ENCODE measurements at places on chromosomes 7 and 10.

DNA sequence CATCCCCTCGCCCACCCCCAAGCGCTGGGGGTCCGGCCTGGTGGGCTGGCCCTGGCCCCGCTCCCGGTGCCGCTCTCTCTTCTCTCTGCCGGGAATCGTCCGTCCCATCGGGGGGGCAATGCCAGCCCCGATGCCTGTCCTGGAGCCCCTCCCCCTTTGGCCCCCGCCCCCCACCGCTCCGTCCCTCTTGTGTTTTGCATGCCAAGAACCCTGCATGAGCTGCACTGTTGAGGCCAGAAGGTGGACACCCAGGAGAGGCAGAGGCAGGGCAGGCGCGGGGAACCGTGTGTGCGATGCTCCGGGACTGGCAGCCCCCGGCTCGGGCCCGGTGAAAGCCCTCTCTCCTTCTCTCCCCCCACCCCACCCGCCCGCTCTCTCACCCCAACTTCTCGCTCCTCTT lies 22.1 kb upstream of the HSPB1 start:
- DNase-seq: no peak

DNA sequence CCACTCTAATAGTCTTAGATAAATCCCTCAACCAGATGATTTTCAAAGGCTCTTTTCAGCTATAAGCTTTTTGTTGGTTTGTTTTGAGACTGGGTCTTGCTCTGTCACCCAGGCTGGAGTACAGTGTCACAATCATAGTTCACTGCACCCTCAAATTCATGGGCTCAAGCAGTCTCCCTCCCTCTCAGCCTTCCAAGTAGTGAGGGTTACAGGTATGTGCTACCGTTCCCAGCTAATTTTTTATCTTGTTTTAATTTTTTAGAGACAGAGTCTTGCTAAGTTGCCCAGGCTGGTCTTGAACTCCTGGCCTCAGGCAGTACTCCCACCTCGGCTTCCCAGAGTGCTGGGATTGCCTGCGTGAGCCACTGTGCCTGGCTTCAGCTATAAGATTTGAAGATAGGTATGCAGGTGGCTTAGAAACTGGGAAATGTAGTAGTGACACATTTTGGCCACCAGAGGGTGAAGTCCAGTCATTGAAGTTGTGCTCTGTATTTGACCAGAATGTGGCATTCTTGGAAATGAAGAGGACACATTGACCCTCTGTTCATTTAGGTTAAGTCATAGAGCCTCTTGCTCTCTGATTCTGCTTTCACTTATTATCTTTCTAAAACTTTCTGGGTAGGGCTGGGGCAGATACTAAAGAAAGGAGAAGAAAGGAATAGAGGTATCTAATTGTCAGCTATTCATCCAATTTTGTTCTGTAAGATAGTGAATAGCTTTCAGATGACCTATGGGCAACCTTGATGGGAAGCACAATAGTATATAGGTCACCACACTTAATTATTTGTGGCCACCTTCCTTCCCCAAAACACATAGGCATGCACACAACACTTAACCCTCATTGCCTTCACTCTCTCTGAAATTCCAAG lies 36.0 kb downstream of the R3HCC1L start:
- no peak for DNase-seq

GRCh38 chr10:7445474-7446185 lies 34.8 kb upstream of the SFMBT2 start:
- no peak for DNase-seq

DNA sequence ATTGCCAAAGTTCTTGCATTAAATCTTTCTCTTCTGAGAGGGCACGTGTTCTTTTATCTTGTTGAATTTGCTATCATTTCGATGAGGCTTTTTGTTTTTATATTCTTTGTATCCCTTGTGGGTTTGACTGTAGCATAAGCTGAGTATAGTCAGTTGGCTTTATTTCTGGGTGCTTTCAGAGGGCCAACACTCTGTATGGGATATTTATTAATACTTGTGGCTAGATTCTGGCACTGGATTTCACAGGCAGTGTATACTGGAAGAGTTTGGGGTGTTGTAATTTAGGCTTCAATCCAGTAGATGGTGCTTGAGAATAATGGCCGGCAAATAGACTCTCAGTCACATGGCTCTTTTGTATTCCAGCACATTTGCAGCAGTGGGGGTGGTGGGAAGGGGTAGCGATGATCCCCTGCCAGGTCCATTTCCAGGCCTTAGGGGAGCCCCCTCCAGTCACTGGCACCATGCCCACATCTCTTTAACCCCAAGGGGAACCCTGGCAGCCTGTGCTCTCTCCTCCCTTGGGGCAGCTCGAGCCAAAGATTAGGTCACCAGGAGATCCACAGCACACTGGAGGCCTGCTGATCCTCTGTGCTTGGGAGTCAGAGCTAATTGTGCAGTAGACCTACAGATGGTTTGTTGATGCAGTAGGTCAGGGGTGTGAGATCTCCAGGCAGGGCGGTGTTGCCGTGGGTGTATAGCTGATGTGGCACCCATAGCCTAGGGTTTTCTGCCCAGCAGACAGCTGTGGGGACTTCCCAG lies 81.8 kb downstream of the PTPN20 start:
- DNase-seq: no peak

- DNase-seq: no peak
These were observed 29.3 kb upstream of the SH3PXD2A start for GRCh38 chr10:103884681-103885139.

DNA sequence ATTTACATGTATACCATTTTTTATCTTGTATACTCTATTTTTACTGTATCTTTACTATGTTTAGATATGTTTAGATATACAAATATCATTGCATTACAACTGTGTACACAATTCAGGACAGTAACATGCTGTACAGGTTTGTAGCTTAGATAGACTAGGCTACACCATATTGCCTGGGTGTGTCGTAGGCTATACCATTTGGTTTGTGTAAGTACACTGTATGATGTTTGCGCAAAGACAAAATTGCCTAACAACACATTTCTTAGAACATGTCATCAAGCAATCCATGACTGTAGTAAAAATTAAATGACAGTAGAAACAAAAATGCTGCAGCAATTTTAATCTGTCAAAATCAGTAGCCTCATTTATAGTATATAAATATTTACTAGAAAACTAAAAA lies 812.2 kb downstream of the GRM8 start:
- no peak for DNase-seq

DNA sequence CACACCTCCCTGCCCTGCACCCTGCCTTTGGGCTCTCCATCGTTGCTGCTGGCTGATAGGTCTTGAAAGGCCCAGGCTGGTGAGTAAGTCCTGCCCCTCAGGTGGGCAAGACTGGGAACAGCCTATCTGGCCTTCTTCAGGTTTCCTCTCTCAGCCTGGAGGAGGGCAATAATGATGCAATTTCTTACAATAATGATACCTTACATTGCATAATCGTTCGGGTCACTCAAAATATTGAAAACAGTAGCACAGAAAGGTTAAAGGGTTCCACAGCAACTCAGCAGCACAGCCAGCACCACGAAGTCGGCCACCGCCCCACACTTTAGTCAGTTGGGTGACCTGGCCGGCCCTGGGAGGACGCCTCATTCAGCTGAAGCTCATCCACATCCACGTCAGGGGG lies 16.0 kb upstream of the FAM20C start:
- no peak for DNase-seq

GRCh38 chr10:97383159-97383558 lies 18.0 kb downstream of the RRP12 start:
- DNase-seq: no peak

DNA sequence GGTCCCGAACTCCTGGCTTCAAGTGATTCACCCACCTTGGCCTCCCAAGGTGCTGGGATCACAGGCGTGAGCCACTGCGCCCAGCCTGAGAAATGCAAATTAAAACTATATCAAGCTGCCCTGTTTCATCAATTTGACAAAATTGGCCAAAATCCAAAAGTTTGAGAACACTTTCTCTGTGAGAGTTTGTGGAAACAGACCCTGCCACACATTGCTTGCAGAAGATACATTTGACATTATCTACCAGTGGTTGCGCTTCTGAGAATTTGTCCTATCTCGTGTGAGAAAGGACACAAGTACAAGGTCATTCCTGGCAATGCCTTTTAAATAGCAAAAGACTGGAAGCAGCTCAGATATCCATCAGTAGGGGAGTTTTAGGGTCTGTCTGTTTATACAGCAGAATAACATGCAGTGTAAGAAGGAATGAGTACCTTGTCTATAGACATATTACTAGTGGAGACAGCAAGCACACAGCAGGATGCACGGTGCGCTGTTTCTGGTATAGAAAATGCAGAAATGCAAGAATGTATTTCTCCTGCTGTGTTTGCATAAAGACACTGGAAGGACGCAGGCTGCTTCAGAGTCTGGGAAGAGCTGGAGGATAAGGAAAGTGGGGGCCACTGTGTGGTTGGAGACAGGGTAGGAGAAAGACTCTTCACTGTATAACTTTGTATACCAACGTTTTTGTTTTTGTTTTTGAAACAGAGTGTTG lies 4.3 kb downstream of the LHPP start:
- no peak for DNase-seq

DNA sequence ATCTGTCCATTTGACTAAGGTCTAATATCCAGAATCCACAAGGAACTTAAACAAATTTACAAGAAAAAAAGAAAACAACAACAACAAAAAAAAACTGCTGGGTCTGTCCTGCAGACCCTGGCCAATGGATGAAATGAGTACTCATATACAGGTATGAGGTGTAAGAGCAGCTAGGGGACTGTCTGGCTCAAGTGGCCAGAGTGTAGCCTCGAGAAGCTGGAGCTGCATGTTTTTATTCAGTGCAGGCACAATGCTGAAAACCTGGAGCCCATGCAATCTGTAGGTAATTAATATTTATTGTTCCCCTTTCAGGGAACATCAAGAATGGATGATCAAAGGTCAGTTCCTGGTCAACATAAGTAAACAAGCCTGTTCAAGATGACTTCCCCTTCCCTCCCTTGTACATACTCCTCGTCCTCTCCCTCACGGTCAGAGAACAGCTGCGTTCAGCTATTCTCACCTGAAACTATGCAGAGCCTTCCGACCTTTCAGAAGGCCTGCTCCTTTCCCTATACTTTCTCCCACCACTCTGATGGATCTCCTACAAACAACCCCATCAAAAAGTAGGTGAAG lies 15.5 kb downstream of the CYP2C19 start:
- no peak for DNase-seq

- no peak for DNase-seq
These were observed 538.5 kb downstream of the HTR7 start for GRCh38 chr10:90319188-90319914.

DNA sequence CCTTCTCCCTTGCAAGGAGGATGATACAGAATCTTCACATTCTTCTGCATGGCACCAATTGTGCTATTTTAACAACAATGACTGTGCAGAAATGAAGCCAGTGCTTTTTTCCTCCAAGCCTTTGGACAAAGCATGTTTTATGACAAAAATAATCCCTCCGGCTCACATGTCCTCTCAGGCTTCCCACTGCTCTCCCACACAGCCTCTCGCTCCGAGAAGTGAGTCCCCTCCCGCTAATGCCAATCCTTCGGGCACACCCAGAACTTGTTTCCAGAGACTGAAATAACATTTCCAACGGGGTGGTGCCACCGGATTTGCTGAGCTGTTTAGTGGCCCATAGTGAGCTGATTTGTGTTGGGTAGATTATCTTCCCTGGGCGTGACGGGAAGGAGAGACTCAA lies 35.8 kb downstream of the RBM17 start:
- no peak for DNase-seq

DNA sequence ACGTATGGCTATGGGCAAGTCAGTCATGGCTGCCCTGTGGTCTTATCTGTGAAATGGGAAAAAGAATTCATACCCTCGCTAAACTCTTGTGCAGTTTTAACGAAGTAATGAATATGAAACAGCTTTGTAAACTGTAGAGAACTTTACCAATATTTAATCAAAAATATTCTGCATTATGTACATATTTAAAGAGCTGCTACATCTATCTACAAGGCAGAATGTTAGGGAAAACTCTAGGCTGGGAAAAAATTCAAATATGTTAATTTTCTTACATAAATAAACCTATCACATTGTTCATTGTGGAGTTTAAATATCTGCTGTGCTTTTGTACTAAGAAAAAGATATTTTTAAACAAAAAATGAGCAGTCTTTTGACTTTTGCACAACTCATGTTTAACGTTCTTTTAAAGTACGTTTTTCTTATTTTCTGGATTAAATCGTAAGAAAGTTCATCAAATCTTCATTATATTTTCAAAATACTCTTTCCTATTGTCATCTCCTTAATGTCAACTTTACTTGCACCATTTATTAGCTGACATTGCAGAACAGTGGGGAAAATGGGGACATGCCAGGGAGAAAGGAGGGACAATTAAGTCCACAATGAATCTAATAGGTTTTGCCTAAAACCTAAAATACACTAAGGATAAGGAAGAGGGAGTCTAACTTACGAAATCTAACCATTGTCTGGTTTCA lies 57.5 kb downstream of the ICA1 start:
- DNase-seq: no peak

DNA sequence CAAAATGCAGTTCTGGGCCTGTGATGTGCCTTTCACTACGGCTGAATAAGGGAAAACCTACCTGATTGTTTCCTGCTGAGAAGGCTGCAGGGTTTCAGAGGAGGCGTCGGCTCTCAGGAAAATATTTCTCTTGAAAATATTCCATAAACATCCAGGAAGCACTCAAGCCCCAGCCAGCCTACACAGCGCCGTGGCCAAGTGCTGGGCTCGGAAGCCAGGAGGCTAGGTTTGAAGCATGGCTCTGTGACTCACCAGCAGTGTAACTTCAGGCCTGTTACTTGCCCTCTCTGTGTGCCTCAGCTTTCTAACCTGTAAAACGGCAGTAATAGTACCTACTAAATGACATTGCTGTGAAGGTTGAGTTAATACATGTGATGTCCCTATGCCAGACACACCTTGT lies 399.1 kb downstream of the GATA3 start:
- DNase-seq: no peak

GRCh38 chr10:129335942-129336341 lies 131.1 kb upstream of the MGMT start:
- DNase-seq: no peak

DNA sequence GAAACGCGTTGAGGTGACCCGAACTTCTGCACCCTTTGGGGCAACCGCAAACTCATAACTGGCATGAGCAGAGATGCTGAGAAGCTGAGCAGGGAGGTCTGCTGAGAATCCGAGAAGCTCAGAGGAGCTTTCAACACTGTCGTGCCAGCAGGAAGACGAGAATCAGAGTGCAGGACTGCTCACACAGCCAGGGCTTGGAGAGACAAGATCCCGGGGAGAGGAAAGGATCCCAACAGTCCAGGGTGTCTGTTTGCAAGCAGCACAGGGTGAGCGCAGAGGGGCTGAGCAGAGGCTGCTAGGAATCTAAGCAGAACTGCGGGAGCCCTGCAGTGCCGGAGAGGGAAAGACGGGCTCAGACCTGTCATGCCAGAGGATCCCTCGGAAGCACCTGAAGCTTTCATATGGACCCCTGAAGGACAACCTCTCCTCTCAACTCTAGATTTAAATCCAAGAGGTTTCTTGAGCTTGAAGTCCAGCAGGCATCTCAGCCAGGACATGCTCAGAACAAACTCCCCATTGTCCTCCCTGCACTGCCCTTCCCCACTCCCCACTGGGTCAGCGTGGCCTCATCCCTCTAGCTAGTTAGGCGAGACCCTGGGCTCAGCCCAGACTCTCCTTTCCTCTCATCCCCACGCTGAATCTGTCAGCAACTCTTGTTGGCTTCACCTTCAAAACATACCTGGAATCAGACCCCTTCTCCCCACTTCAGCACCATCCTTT lies 40.7 kb downstream of the FOXL3 start:
- DNase-seq: no peak

GRCh38 chr7:143289421-143289820 lies 1.3 kb downstream of the CASP2 start:
- no peak for DNase-seq

GRCh38 chr7:50304911-50305582 lies 531 bp downstream of the IKZF1 start:
- DNase-seq: peak; percentile 83

GRCh38 chr7:1541431-1542162 lies 11.1 kb downstream of the MAFK start:
- DNase-seq: peak; percentile 10

Data from T-helper 1 cell (primary cell).